Amniotic epithelial cell (primary cell): ENCODE measurements at places on chromosomes 4 and X.
A peak's percentile ranks its signal among the peaks of the same experiment; 100 is the strongest.

- DNase-seq: peak; percentile 80
These were observed 5.2 kb downstream of the TFE3 start for GRCh38 chrX:49037883-49038475.

GRCh38 chrX:63506320-63506719 is 155.2 kb upstream of the SPIN4 start:
- peak; percentile 39 for DNase-seq

DNA sequence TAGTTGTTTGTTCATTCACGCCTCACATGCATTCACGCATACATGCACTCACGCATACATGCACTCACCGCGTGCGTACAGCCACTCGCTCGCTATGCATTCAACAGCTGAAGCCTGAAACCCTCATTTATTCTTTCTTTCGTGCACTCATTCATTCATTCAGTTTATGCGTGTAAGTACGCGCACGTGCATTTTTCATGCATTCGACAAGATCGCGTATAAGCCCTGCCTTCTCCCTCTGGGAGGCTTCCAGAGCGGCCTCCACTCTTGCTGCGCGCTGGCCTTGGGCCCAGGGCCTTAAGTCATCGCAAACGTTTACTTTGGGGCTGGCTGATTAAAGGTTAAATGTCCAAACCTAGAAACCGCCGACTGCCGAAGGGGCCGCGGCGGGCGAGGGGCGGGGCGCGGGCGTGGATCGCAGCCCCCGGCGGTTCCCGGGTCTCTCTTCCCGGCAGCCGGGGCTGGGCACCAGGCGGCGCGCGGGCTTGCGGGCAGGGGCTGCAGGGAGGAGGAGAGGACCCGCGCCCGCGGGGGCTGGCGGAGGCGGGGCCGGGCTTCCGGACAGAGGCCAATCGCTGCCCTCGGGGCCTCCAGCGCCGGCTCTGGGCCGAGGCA is at the start of gene GYG2:
Gene GYG2 (plus strand): TSS at position 587 of the 615 bp plus-strand sequence. CDS start 1,259 bp downstream, outside the sequence.
- peak; percentile 66 for DNase-seq

- DNase-seq: no peak
These were observed 97.4 kb upstream of the MED14 start for GRCh38 chrX:40832723-40833122.

GRCh38 chrX:133994576-133994975 is 9.2 kb upstream of the GPC3 start:
- DNase-seq: peak; percentile 60
